ENCODE measurements at places on chromosomes 12 and 14.

DNA sequence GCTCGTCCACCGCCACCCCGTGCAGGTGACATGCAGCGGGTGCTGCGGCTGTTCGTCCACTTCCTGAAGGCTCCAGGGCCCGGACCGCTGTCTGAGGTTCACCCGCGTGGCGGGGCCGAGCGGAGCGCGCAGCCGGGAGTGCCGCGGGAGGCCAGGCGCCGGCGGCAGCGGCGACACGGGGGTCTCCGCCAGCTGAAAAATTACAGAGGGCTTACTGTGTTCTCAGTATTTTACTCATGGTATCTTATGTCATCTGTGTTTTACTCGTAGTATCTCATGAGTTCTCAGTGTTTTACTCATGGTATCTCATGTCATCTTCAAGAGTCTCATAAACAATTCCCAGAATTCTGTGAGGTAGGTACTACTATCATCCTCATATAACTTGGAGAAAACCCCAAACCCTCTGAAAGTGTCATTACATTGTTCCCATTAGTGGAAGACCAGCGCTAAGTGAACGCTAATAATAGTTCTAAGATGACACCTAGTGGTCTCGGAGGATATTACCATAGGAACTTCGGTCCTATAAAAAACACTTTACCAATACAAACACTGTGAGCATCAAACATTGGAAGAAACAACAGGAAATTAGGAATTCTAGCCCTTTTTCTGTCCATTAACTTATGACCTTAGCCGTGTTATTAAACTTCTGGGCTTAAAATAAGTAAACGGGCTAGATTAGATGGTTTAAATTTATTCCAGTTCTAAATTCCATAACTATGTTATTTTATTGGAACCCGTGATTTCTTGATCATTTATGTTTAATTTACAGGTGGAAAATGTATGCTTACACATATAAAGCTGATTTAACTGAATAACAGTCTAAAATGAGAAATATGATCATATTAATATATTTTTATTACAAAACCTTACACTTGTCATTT is 32.4 kb downstream of the AK7 start:
- no peak for DNase-seq

DNA sequence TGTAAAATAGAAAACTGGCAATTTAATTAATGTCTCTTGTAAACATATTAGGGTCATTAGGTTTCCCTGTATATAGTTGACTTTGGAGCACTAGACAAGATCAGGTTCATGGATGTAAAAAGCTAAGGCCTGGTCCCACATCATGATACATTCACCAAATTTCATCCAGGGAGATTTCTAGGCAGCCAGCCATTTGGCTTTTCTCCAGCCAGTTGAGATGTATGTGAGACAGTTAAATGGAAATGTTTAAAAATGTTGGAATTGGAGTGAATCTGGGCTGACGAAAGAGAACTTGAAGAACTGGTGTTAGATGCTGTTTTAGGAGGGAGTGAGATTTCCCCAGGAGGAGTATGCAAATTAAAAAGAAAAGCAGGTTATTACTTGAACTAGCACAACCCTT is 41.8 kb upstream of the CLEC14A start:
- no peak for DNase-seq

GRCh38 chr12:66354291-66354690 is 52.0 kb downstream of the HELB start:
- no peak for DNase-seq

- DNase-seq, result no peak
These were observed 10.4 kb upstream of the FZD10 start for GRCh38 chr12:130151846-130152245.

GRCh38 chr14:37437490-37437889 is 157.6 kb downstream of the FOXA1 start:
- no peak for DNase-seq

GRCh38 chr12:108729612-108730364 is 1.5 kb downstream of the CORO1C start:
- DNase-seq, result no peak

GRCh38 chr14:52153939-52154338 is 85.1 kb upstream of the NID2 start:
- no peak for DNase-seq

DNA sequence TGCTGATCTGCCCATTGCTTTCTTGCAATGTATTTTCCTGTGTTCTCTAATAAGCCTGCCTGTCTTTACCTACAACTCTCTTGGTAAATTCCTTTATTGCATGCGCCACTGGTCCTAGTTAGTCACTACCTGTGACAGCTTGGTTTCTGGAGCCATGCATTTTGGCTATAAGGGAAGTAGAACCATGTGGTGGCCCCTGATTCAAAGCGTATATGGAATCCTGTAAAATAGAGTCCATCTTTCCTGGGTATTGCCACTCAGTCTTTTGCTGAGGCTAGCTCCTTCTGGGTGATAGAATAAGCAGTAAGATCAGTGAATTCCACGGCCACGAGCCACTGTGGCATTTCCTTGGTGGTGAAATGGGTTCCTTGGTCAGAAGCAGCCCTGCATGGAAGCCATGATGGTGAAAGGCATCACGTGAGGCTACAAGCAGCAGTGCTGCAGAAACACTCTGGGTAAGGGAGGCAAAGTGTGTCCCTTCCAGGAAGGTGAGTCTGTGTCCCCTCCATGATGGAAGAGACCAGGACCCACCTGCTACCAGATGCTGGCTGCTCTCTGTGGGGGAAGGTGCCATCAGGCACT is 19.6 kb downstream of the TNFAIP2 start:
- no peak for DNase-seq

DNA sequence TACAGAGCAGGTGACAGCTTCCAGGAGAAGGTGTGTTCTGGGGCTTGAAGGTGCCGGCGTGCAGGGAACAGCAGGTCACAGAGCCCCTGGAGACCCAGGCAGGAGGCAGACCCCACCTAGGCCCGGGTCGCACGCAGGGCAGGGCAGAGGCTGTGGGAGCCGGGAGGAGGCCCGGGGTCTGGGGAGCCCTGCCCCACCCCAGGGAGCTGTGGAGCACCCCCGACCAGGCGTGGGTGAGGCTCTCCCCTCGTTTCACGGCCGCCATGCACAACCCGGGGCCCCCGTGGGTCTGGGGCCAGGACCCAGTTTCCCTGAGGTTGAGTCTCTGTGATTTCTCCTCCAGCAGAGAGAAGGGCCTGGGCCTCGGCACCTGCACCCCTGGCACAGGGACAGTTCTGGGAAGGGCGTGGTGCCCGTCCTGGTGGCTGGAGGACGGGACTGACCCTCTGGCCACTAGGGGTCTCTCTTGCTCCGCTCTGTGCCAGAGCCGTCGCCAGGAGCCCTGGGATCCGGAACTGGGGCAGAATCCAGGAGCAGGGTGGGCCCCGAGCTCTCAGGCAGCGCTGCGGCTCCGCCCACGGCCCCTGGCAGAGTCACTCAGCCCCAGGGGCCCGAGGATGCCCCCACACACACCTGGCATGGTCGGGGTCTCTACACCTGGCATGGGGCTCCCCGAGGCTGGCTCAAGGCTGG is 75.2 kb upstream of the FBRSL1 start:
- peak; percentile 54 for DNase-seq

- DNase-seq, result no peak
These were observed 2.1 kb downstream of the ITPK1 start for GRCh38 chr14:93113678-93114067.

DNA sequence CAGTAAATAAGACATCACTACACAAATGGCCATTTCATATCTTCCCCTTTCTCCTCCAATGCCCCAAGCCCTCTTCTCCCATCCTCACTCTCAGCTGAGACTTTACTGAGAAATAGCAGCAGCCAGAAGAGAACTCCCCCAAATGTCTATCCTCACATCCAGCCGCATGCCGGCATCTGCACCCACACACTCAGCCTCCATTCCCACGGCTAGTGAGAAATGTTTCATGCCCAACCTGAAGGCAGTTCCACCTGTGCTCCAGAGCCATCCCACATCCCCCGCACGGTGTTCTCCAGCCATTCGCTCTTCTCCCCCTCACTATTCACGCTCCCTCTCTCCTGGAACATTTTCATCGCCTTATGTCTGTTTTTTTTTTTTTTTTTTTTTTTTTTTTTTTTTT is 208.7 kb upstream of the DIO3 start:
- DNase-seq, result no peak

GRCh38 chr12:52069327-52070184 is at the start of gene ATG101:
Gene ATG101, plus strand, starts transcription at chr12:52069978. Its CDS starts 3,673 bp downstream, at chr12:52073651.
- peak; percentile 72 for DNase-seq

- DNase-seq, result no peak
These were observed 104.8 kb downstream of the DPF3 start for GRCh38 chr14:72788972-72789728.

DNA sequence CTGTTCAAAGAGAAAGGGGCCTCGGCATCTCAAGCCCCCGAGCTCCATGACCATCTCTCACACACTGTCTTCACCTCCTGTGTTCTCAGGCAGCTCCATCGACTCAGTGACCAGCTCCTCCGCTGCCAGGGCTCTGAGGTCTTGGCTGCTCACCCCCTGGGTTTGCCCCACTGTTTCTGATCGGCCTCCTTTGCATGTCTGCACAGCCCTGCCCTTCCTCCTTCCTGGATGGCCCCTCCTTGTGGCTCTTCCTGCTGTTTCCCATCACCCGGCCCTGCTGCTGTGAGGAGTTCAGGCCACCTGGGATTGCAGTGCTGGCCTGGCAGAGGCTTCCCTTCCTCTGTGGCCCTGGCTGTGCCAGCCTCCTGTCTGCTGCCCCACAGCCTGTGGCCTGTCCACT is 38.1 kb upstream of the PIWIL1 start:
- DNase-seq, result no peak

DNA sequence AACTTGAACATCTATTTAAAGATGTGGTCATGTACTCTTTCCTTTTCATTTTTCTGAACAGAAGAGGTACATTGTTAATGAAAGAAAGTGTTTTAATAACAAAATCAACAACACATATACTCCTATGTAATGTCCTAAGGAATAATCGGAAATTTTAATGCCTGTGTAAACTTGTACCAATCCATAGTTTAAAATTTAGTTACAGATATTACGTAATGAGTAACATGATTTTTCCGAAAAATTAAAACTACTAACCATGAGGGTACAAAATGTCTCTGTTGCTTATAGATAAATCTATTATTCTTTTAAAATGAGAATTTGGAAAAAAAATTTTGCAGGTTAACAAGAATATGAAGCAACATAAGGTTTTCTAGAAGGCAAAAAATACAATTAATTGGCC is 220.1 kb downstream of the BCAT1 start:
- no peak for DNase-seq

GRCh38 chr12:50057000-50057841 is at the start of gene ASIC1:
Gene ASIC1, plus strand, starts transcription at chr12:50057596. Its CDS starts 1,171 bp downstream, at chr12:50058767.
- DNase-seq, result peak; percentile 33

GRCh38 chr12:2453761-2454090 is 341.0 kb upstream of the FKBP4 start:
- no peak for DNase-seq

DNA sequence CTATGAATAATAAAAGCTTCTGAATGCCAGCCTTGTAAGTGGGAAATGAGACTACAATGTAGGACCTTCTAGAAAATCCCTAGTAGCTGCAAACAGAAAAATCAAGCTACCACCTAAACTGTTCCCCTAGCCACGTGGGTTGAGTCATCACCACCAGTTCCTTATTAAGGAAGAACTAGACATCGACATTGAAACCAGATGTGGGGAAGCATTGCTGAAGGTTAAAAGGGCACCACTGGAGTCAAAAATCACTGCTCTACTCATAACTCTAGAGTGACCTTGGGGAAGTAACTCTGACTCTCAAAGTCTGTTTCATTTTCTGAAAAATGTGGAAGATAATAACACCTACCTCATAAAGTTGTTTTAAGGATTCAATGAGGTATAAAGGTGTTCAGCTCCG is 9.4 kb upstream of the CNIH1 start:
- no peak for DNase-seq

DNA sequence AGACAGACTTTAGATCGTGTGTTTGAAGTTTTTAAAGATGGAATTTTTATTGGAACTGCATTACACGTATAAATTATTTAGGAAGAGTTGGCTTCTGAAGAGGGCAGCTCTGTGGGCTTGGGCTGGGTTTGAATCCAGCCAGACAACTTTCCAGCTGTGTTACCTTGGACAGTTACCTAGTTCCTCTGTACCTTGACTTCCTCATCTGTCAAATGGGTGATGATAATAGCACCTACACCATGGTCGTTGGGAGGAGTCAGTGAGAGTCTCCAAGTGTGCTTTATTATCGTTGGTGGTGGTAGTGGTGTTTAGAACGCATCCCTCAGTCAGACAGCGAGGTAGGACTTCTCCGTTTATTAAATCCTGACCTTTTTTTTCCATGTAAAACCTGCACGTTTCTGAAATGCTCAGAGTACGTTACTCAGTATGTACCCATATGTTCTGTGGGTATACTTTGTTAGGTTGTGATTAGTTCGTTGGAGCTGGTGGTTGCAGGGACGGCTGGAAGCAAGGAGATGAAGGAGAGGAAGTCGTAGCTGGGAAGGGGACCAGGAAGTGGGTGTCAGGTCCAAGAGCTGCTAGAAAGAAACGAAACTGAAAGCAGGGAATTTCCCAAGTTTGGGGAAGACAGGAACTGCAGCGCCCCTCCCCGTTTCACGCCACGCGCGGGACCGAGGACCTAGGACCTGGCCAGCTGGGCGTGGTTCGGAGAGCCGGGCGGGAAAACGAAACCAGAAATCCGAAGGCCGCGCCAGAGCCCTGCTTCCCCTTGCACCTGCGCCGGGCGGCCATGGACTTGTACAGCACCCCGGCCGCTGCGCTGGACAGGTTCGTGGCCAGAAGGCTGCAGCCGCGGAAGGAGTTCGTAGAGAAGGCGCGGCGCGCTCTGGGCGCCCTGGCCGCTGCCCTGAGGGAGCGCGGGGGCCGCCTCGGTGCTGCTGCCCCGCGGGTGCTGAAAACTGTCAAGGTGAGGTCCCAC is at the start of gene OAS3:
Gene OAS3 (plus strand): TSS at position 734 of the 979 bp plus-strand sequence. CDS start 57 bp downstream, at position 791.
- peak; percentile 32 for DNase-seq

DNA sequence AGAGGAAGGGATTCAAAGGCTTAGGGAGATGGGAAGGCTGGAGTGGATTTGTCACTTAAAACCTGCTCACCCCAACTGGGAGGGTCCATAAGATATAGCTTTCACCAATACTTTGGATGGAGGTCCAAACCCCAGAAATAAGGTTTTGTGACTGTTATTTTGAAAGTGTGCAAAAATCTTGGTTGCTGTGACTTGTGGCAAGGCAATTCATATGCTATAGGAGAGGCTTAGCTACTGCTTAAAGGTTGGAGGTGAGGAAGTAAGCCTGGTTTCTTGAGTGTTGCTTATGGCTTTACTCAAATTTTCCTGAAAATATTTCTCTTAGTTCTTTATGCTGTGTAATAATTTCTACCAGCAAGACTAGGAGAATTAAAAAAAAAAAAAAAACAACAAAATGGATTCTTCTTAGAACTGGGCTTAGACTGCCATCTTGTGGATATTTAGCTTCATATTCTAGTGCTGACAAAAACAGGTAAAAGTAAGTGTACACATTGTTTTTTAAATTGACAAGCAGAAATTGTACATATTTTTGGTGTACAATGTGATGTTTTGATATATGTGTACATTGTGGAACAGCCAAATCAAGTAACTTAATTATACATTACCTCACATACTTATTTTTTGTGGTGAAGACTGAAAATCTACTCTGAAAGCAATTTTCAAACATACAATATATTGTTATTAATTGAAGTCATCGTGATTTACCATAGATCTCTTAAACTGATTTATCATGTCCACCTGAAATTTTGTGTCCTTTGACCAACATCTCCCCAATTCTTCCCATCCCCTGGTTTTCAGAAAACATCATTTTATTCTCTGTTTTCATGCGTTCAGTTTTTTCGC is 23.0 kb downstream of the PDE6H start:
- no peak for DNase-seq

GRCh38 chr14:60217713-60218112 is 31.3 kb upstream of the PPM1A start:
- no peak for DNase-seq

GRCh38 chr12:56528846-56529245 is 7.2 kb downstream of the RBMS2 start:
- DNase-seq, result no peak

GRCh38 chr12:6340032-6340638 is 1.7 kb downstream of the TNFRSF1A start:
- DNase-seq, result no peak

Data from stimulated activated CD4-positive, alpha-beta T cell treated with anti-CD3 and anti-CD28 coated beads, TNF-alpha, amount 100 ng/mL, for 1 hour (primary cell).